ENCODE measurements at places on chromosomes 2 and 18.

DNA sequence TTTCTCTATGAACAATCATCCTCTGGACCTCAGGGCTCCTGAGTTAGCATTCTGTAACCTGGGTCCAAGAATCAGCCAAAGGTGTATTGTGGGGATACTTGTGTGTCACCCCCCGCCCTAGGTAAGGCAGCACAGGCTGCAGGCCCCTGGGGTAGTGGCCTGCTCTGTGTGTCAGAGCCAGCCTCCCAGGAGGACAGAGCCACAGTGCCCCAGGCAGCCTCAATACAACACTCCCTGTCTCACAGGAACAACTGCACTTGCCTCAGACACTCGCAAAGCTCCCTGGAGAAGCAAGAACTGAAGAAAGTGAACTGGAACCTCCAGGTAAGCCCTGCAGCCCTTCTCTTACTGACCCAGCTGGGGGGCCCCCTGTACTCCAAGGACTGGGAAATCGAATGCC, 121.3 kb upstream of the PPP1CB start:
- DNase-seq = no peak

GRCh38 chr2:223108351-223109050, 56.5 kb downstream of the KCNE4 start:
- DNase-seq = no peak

GRCh38 chr2:61718965-61719364, 134.9 kb downstream of the FAM161A start:
- no peak for DNase-seq

GRCh38 chr2:78535395-78535794, 490.1 kb upstream of the REG3G start:
- no peak for DNase-seq

DNA sequence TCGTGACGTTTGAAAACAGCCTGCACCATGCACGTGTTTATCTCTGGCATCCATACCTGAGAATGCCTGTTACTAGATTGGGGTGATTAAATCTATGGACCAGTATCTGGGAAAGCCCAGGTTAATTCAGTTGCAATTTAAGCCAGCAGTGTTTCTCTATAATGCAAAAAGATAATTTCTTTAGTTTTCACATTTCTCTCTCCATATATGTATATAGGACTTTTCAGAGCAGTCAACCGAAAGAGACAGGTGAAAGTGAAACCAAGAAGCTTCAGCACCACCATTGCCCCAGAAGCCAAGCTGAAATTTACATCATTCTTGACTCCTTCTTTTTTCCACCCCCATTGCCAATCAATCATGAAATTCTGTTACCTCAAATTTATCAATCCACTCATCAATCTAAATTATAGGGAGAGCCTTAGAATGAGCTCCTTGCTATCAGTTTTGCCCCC, 2.7 kb upstream of the LRP2 start:
- no peak for DNase-seq
